ENCODE measurements at places on chromosomes 4 and X.

GRCh38 chr4:161303551-161303950, 860.2 kb downstream of the FSTL5 start:
- DNase-seq = no peak

- no peak for DNase-seq
Observed at GRCh38 chr4:5374592-5374991, 323.3 kb downstream of the STK32B start.

- DNase-seq = no peak
Observed at GRCh38 chr4:154314248-154314647, 177.4 kb downstream of the DCHS2 start.

- DNase-seq = no peak
Observed at GRCh38 chr4:153507310-153508073, 41.3 kb downstream of the TMEM131L start.

DNA sequence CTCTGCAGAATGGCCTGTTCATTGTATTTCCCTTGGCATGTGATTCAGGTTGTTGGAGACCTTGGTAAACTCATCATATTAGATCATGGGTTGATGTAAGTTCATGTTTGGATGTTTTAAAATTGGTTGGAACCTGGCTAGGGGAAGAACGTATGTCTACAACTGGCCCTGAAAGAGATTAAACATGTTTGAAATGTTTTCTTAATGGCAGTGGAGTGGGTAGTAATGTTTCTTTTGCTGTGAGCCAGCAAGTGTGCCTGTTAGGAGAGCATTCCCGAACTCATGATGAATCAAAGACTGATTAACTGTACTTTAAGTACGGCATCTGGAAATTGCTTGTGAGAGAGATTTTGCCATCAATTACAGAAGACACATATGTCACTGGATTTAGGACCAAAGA, 44.5 kb upstream of the SLC4A4 start:
- DNase-seq = no peak

DNA sequence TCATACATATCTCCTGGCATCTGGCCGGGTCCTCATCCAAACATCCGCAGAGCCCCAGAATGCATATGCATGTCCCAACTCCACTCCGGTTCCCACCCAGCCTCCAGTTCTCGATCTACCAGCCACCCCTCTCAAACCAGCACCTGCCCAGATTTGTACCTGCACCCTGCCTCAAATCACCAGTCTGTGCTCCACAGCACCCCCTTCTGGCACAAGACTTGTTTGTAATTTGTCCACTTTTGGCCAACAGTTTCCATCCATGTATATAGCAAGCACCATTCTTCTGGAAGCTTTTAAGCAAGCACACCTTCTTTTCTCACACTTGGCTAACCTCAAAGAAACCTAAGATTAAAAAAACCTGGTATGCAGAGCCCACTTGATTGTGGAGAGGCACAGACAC, 644.1 kb downstream of the MID1IP1 start:
- DNase-seq = no peak

DNA sequence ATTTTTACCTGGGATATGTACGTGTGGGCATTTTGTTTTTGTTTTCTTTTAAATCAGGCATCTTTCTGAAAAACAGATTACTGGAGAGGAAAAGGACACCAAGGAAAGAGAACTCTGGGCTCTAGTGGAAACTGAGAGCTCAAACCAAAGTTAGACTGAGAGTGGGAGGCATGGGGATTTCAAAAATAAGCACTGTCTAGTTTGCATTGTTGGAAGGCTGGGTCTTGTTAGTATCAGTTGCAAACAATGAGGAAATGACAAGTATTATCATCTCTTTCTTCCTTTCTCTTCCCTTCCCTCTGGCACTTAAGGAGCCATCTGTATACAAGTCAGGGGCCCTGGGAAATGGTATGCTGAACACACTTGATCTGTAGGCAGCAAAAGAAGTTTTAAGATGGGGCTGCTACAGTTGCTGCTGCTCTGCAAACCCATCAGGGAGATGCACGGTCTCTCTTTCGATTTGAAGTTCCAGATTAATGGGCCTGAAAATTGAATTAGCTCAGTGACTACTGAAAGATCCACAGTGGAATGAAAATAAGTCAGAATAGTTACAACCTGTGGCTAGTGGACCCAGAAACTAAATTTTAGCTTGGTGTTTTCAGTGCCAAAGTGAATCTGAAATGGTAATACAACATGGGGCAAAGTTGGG, 48.0 kb upstream of the GRXCR1 start:
- DNase-seq = no peak
